ENCODE measurements at places on chromosomes 5 and 9.

GRCh38 chr5:154826-155225, 36.5 kb upstream of the LRRC14B start:
- ATAC-seq, result no peak

- ATAC-seq, result no peak
Observed at GRCh38 chr5:143880178-143880577, 68.2 kb downstream of the HMHB1 start.

DNA sequence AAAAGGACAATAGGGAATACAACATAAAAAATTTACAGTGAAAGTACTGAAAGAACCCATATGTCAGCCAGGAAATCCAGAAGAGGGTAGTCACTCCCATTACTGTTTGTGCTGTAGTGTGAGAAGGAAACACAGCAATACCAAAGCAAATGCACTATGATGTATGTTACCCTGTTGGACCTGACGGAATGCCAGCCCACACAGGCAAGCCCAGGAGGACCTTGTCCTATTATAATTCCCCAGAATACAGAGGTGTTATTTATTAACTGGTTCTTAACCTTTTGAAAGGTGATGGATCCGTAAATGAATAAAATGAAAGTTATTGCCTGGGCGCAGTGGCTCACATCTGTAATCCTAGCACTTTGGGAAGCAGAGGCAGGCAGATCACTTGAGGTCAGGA, 79.0 kb downstream of the GDA start:
- no peak for ATAC-seq

GRCh38 chr5:175680463-175680862, 22.6 kb downstream of the HRH2 start:
- no peak for ATAC-seq

- ATAC-seq, result no peak
Observed at GRCh38 chr5:97750576-97750975, 567.5 kb upstream of the RIOK2 start.

- ATAC-seq, result no peak
Observed at GRCh38 chr9:131484051-131484445, 18.7 kb upstream of the POMT1 start.

GRCh38 chr9:110133059-110133458, 74.9 kb downstream of the C9orf152 start:
- ATAC-seq, result no peak

DNA sequence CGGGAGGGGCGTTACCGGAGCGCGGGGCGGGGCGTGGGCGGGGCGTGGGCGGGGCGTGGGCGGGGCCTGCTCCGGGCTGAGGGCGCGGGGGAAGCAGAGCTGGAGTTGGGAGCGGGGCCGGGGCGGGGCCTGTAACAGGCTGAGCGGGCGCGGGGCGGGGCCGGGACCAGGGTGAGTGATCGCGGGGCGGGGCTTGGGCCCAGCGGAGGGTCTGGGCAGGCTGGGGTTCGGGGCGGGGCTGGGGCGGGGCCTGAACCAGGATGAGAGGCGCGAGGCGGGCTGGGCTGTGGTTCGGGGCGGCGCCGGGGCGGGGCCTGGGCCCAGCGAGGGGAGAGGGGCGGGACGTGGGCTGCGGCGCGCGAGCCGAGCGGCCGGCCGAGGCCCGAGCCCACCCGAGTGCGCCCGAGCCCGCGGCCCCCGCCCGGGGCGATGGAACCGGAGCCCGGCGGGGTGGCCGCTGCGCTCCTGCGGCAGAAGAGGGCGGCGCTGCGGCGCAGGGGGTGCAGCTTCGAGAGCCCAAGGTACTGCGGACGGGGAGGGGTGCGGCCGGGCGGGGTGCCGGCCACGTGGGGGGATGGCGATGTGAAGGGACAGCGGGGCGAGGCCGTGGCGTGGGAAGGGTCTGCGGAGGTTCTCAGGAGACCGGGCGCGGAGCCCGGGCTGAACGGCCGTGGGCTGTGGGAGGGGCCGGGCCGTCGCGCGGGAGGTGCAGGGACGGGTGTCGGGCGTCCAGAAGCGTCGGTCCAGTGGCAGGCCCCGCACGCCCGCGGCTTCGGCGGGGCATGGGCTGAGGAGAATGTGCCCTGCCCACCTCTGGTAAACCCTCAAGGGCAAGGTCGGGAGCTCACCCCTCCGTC, 39.5 kb upstream of the GARNL3 start:
- ATAC-seq, result peak; percentile 77

- no peak for ATAC-seq
Observed at GRCh38 chr9:33144551-33144950, 22.6 kb downstream of the B4GALT1 start.

- ATAC-seq, result no peak
Observed at GRCh38 chr9:96163161-96163560, 138.8 kb downstream of the HSD17B3 start.

GRCh38 chr5:56048124-56048523, 53.4 kb upstream of the IL6ST start:
- no peak for ATAC-seq

DNA sequence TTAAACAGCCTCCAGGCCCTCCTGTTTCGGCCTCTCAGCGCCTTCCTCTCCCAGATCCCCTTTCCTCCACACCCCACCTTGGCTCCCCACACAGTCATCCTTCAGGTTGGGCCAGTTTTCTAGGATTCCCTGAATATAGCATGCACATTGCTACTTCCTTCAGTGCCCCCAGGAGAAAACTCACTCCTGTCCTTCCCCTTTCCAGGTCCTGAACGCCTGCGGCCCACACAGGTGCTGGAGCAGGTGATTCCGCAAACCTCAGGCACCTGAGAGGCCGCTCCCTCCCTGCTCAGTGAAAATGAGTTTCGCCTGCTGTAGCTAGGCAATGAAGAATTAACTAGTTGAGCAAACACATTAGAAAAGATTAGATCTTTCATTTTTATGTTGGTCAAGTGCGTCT, 185.0 kb downstream of the MED10 start:
- no peak for ATAC-seq

DNA sequence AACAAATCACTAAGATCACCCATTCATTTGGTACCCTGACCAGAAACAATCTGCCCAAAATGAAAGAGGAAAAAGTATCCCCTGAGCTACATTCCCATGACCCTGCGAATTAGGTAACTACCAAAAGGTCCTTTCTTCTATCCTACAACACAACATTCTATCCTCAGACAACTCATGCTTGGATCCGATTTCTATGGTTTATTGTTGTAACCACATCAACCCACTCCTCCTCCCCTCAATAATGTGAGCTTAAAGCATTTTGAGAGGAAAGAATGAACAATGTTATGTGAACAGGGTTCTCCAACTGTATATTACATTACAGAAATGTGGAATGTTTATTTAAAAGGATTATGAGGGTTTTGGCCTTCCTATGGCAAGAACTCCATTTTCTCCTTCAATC, 4.0 kb downstream of the SLC35D2 start:
- ATAC-seq, result no peak

- no peak for ATAC-seq
Observed at GRCh38 chr5:59236986-59237385, 654.1 kb downstream of the RAB3C start.

DNA sequence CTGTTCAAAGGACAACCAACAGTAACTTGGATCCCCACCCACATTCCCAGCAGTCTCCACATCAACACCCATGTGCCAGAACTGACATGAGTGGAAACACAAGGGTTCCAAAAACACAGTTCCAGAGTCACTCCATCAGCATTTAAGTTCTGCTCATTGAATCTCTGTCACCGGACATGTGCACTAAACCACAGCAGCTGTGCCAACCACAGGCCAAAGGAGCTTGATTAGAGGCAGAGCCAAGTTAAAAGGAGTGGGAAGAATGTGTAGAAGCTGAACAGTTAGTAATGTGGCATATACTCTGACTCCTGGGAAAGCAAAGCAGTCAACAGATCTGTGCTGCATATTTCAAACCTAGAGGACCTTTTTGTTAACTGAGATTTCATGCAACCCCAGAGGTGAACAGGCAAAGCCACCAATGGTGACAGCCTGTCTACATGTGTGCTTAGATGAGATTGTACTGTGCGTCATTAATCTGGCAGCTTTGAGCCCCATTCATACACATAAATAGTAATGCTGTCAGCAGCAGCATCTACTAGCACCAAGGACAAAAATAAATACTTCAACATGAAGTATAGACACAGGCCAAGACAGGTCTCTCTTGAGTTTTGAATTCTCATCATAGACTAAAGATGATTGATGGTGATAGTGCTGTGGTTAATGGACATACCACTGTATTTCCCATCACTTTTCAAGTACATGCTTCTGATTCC, 16.4 kb upstream of the FST start:
- ATAC-seq, result no peak
